ENCODE measurements at places on chromosomes 7 and 10. TPM values are rescaled to one million over a fixed set of nuclear protein-coding genes. Genes with fewer than 3 reads are reported as not detected.

Gene CPA2
- not detected for total RNA-seq

Gene C10orf62
- total RNA-seq: not detected

Gene CPVL
- total RNA-seq: 49.4 TPM

Gene AKR1C4
- not detected for total RNA-seq

Gene OR2A42
- total RNA-seq: not detected

Gene TRPV5
- not detected for total RNA-seq

Gene AKR1C8
- 0.83 TPM for total RNA-seq

DNA sequence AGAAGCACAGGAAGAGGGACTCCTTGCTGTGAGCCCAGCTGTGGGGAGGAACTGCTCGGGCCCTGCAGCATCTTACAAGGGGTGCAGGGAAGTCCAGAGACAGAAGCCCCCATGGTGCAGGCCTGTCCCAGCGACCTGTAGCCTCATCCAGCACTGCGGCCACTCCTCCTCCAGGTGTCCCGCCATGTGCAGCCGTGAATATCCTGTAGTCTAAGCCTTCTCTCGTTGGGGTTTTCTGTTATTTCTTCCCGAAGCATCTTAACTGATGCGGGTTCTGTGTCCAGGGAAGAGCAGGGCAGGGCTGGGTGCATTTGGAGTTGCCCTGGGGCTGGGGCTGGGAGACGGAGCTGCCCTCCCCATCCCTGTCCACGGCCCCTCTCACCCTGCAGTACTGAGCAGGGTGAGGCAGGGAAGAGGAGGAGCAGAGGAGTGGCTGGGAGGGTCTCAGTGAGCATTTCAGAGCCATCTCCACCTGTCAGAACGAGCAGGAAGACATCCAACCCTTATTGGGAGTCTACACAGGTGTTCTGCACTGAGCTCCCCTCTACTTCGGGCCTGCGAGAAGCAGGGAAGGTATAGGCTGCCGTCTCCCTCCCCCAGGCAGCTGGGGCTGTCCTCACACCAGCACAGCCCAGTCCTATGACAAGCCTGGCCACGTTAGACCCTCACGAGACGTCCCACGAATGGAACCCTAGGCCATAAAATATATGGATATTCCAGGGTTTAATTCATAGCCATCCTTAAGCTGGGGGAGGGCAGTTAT is 494.5 kb downstream of the DNAJB6 start:
- no peak for DNase-seq

- DNase-seq: no peak
These were observed 12.6 kb upstream of the UBE2D1 start for GRCh38 chr10:58322072-58322834.

DNA sequence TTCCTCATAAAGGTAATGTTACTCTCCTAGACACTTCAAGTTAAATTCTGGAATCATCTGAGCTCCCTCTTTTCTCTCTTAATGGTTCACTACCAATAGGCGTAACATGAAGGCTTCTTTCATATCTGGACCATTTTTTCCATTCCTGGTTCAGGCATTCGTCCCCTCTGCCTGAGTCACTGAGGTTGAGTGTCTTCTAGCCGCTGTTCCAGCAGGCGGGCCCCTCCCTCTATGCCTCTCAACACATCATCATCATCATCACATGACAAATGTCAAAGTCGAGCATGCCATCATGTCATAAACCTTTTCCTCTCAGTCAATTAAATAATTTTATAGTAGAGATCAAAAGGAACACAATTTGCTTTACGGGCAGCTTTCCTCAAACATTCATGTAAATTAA is 168.9 kb upstream of the ASAH2 start:
- no peak for DNase-seq

DNA sequence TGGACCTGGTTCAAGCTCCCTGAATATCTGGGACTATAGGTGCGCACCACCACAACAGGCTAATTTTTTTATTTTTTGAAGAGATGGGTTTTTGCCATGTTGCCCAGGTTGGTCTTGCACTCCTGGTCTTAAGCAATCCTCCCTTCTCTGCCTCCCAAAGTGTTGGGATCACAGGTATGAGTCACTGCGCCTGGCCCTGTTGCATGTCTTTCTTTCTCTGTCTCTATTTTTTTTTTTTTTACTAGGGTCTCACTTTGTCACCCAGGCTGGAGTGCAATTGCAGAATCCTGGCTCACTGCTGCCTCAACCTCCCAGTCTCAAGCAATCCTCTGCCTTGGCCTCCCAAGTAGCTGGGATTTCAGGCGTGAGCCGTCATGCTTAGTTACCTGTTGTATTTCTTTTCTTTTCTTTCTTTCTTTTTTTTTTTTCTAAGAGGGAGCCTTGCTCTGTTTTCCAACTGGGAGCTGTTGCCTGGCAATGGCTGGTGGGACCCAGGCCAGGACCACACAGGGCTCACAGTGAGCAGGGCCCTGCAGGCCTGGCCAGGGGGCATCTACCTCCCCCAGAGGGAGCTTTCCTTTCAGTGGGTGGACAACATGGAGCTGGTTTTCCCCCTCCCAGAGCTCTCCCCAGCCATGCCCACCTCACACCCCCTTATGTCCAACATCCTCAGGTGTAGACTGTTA is 6.0 kb downstream of the MYL7 start:
- DNase-seq: no peak

GRCh38 chr7:16271355-16271915 is 149.9 kb downstream of the CRPPA start:
- no peak for DNase-seq

DNA sequence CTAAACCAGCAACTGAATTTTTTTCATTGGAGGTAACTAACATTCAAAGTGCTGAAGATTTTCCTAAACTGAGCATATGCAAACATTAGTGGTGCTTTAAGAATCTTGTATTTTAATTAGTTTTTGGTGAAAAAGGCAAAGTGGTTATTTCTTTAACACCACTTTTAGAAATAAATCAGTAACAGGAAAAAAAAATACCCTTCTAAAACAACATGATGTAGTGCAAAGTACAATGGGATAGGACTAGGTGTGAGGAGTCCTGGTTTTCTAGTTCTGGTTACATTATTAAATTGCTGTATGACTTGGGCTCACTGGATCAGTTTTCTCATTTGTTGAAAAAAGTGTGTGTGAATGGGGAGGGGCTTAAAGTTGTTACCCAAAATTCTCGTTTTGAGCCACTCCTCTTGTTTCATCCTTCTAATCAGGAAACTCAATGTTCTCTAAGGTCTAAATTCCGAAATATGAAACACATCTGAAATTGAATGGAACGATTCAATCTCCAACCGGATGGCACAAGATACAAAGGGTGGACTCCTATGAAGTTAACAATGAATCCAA is 1.8 kb downstream of the WASL start:
- DNase-seq: no peak

- peak; percentile 93 for DNase-seq
These were observed at the start of gene CLDN3 for GRCh38 chr7:73770002-73770859. Gene CLDN3, minus strand, starts transcription at chr7:73770270. Its CDS starts 221 bp downstream, at chr7:73770049.

- no peak for DNase-seq
These were observed 498.3 kb downstream of the LRMDA start for GRCh38 chr10:75929630-75930161.

DNA sequence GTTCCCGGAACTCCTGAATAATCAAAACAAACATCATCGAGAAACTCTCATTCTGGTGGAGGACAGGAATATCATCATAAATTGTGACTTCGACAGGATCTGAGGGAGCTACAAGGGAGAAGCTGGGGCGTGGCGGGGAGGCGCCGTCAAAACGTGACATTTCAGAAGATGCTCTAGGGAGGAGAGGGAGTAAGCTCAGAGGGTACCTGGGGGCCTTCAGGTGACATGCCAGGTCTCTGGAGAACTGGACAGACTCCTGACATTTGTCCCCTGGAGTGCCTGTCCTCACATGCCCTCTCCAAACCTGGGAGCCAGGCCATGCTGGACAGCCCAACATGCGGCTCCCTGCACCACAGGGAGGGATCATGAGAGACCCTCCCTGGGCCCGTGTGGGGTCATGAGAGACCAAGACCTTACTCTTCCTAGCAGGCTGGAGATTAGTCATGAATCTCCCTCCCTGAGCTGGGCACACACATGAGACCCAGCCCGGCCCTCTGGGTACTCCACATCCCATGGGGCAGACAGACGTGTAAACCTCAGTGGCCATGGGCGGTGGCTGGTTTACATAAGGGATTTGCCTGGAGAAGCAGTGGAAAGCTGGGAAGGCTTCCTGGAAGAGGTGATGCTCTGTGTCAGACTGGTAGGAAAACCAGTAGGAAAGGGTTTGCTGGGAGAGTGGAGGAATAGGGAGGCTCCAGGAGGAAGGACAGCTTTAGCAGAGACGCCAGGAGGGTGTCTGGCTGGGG is 81.0 kb downstream of the MYL10 start:
- peak; percentile 21 for DNase-seq

DNA sequence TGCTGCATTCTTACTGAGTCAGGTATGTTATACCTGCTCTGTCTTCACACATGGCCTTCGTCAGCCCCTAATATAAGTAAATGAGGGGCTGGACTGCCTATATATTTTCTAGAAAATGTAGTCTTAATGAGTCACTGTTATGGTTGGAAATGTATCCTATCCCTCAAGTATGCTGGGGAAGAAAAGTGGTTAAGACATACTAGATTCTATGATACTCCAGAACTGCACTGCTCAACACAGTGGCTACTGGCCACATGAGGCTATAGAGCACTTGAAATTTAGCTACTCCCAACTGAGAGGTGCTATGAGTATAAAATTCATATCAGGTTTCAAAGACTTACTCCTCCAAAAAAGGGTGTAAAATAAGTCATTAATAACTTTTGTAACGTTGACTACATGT is 104.3 kb upstream of the STEAP1B start:
- no peak for DNase-seq

DNA sequence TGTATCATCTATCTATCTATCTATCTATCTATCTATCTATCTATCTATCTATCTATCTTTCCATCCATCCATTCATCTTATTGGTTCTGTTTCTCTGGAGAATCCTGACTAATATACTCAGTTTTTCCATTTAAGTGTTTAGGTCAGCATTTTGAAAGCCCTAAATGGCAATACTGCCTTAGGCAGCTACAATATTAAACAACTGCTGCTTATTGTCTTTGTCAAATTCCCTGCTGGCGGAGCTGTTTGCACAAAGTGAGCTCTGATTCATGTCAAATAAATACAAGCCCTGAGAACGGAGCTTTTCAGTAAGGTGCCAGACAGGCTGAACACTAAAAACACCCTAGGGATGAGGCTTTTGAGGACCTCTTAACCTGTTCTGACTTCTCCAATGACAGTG is 7.1 kb upstream of the KLHL7 start:
- DNase-seq: no peak

- DNase-seq: no peak
These were observed at the start of gene SLC26A4 for GRCh38 chr7:107660381-107661080. Gene SLC26A4, plus strand, starts transcription at chr7:107660828. Its CDS starts 814 bp downstream, at chr7:107661642.

DNA sequence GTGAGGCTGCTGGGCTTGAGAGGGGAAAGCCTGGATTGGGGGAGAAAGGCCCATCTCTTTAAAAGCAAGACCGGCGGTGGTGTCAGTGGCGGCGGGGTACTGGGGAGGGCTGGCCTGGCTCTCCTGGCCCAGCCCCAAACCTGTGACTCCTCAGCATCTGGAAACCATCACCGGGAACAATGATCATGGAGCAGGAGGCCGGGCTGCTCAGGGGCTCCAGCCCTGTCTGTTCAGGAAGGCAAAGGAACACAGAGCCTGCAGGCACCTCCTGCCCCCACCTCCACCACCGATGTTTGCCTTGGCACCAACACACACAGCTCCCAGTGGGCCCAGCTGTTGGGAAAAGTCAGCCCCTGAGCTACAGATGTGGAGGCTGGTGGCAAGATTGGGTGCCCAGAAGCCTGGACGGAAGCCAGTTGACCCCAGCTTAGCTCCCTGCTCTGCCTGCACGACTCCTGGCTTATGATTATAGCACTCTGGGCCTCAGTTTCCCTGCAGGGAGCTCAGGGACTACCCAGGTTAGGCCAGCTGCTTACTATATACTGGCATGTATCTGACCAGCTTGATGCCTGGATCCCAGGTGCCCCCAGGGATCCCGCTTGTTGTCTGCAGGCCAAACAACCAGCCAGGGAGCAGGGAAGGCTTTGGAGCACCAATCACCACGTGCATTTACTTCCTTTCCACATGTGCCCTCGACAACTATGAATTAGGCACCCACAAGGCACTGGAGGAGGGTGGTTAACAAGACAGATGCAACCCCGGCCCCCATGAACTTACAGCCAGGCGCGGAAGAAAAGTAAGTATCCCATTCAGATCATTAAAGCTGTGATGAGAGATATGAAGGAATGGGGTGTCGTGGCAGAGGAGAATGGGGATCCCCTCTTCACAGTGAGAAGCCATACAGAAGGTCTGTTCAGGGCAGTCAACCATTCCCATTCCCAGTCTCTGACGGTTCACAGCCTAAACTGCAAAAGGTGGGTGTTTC is 37.3 kb downstream of the ZCCHC24 start:
- DNase-seq: peak; percentile 42

GRCh38 chr7:4939971-4940728 is 18.8 kb downstream of the MMD2 start:
- DNase-seq: no peak

DNA sequence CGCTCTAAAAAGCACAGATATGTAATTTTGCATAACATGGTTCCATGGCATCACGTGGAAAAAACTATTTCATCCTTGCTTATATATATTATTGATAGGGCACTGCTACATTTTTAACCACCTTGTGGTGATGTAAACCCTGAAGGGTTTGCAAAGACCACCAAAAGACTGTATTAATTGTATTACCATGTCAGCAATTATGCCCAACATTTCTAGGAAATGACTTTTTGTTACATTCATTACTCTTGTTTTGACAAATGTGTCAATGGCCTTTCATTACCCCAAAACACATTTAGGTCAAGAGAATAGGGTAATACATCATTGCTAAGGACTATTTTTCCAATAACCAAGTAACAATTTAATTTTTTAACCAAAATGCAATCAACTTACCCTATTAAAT is 142.2 kb downstream of the NRCAM start:
- no peak for DNase-seq

DNA sequence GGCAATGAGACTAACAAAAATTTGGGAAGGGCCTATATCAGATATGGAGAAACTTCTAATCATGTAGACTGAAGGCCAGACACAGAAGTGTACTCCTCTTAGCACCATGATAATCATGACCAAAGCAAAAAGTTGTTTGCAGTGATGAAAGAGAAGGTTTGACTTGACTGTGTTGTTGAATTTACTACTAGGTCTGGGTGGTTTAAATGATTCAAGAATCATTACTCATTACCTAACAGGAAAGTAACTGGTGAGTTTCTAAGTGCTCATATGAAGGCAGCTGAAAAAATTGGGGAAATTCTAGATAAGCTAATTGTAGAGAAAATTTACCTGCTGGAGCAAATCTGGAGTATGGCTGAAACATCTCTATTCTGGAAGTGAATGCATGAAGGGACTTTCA is 451.5 kb upstream of the SORCS1 start:
- no peak for DNase-seq

All from lower lobe of right lung (tissue), 2 donors.